ENCODE measurements at places on chromosomes 16 and 17. TPM values are rescaled to one million over a fixed set of nuclear protein-coding genes. Genes with fewer than 3 reads are reported as not detected.

CHRNE gene
- 0.07 TPM for total RNA-seq

NHLRC4 gene
- not detected for total RNA-seq

SLC5A11 gene
- not detected for total RNA-seq

TEX19 gene
- 2.3 TPM for total RNA-seq

LRRC37A gene
- not detected for total RNA-seq

NR1D1 gene
- 0.07 TPM for total RNA-seq

UTS2R gene
- total RNA-seq = not detected

KRT33A gene
- not detected for total RNA-seq

HSPB9 gene
- not detected for total RNA-seq

HAP1 gene
- total RNA-seq = not detected

SMPD3 gene
- total RNA-seq = not detected

RAB26 gene
- not detected for total RNA-seq

TPSG1 gene
- total RNA-seq = 1.9 TPM

CNTD1 gene
- total RNA-seq = not detected

HIGD1B gene
- not detected for total RNA-seq

HSD17B1 gene
- total RNA-seq = 2.8 TPM

SOX15 gene
- total RNA-seq = not detected

OR1F1 gene
- total RNA-seq = not detected

ZPBP2 gene
- not detected for total RNA-seq
